ENCODE measurements at places on chromosomes 12 and 14.
A peak's percentile ranks its signal among the peaks of the same experiment; 100 is the strongest.

DNA sequence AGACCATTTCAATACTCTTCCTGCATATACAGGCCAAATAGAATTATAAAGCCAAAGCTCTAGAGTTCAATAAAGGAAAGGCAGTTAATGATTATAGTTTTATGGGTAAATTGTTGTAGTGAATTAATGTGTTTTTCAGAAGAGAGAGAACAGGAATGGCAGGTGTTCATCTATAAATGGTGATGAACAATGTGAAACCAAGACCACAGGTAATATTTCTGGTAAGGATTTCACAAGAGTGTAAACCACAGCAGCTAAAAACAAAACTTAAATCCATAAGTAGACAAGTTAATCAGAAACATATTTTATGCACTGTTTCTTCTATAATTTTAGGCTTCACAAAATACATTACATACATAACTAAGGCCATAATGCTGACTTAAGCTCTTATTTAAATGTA lies 204.4 kb downstream of the SYT1 start:
- no peak for DNase-seq

DNA sequence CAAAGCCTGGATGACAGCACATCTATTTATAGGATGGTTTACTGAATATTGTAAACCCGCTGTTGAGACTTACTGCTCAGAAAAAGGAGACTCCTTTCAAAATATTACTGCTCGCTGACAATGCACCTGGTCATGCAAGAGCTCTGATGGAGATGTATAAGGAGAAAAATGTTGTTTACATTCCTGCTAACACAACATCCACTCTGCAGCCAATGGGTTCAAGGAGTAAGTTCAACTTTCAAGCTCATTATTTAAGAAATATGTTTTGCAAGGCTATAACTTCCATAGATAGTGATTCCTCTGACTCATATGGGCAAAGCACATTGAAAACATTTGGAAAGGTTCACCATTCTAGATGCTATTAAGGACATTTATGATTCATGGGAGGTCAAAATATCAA lies 201.7 kb downstream of the SNAPC1 start:
- peak; percentile 40 for DNase-seq

DNA sequence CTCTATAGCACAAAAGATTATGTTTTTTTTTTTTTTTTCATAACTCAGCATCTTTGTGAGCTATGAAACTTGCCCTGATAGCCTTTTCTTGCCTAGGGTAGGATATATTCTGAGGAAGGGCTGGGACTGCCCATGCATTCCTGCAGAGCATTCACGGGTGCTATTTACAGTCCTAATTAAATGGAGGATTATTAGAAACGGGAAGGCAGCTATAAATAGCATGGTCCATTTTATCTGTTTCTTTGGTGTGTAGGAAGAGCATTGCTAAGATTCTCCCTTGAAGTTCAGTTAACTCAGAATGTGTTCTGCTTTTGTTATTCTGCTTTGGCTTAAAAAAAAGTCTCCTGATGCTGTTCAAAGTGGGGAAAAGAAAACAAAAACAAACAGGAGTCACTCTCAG lies 630.9 kb downstream of the DIO2 start:
- DNase-seq: no peak

GRCh38 chr14:85595981-85596380 lies 66.0 kb downstream of the FLRT2 start:
- no peak for DNase-seq

Measured in EL (cell line).